ENCODE measurements at places on chromosomes 3 and 15.

DNA sequence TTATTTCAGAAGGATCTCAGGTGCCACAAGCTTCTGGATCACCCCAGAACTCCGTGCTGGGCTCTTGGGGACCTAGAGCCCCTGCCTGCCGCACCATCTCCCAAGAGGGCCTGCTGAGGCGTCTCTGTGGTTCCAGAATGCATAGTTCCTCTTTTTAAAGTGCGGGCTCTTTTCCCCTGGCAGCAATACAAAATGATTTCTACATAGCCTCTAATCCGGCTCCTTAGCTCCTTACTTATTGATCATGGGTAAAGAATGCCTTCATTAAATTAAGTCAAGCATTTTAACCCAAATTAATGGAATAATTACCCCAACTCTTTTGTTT, 121.9 kb downstream of the ATP10A start:
- no peak overlapping the region for H3K27ac ChIP-seq
- peaks cover 19% of the 10 kb centered on the region for H3K4me1 ChIP-seq
- no peak for DNase-seq
- H3K27me3 ChIP-seq, result no peaks in the 10 kb centered on the region
- H3K36me3 ChIP-seq, result peaks cover 2% of the 10 kb centered on the region
- H3K4me3 ChIP-seq, result no peak overlapping the region

- no peak overlapping the region for H3K4me3 ChIP-seq
- H3K4me1 ChIP-seq, result no peaks in the 10 kb centered on the region
- H3K27me3 ChIP-seq, result no peaks in the 10 kb centered on the region
- H3K36me3 ChIP-seq, result no peaks in the 10 kb centered on the region
- H3K27ac ChIP-seq, result no peak overlapping the region
Measured at GRCh38 chr3:62604298-62604697, 230.9 kb upstream of the FEZF2 start.

GRCh38 chr3:9122732-9123364, 126.6 kb downstream of the SRGAP3 start:
- no peaks in the 10 kb centered on the region for H3K27me3 ChIP-seq
- no peak overlapping the region for H3K27ac ChIP-seq
- H3K36me3 ChIP-seq, result no peaks in the 10 kb centered on the region
- no peak overlapping the region for H3K4me3 ChIP-seq

- no peaks in the 10 kb centered on the region for H3K36me3 ChIP-seq
- H3K4me1 ChIP-seq, result no peaks in the 10 kb centered on the region
- H3K27ac ChIP-seq, result no peak overlapping the region
Measured at GRCh38 chr3:146854523-146854922, 249.4 kb upstream of the PLSCR5 start.

DNA sequence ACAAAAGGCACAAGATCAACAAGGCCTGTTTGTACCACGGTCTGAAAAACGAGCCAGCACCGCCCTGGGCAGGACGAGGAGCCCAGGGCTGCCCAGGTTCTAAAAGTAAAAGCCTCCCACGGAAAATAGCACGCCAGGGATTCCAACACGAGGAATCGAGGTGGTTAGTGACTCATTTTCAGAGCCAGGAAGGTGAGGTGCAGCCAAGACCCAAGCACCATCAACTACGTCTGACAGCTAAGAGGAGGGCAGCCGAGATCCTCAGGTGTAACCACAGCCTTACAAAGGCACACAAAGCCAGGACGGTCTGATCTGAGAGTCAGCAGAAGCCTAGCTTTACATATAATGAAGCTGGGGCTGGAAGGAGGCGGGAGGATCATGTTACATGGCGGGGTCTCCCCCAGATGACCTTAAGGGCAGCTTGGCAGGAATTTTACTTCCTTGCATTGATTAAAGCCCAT, 52.5 kb downstream of the ATP10A start:
- peak overlapping the region; percentile 58 for H3K4me3 ChIP-seq
- DNase-seq, result peak; percentile 35
- H3K27me3 ChIP-seq, result no peaks in the 10 kb centered on the region
- H3K36me3 ChIP-seq, result peaks cover 22% of the 10 kb centered on the region

DNA sequence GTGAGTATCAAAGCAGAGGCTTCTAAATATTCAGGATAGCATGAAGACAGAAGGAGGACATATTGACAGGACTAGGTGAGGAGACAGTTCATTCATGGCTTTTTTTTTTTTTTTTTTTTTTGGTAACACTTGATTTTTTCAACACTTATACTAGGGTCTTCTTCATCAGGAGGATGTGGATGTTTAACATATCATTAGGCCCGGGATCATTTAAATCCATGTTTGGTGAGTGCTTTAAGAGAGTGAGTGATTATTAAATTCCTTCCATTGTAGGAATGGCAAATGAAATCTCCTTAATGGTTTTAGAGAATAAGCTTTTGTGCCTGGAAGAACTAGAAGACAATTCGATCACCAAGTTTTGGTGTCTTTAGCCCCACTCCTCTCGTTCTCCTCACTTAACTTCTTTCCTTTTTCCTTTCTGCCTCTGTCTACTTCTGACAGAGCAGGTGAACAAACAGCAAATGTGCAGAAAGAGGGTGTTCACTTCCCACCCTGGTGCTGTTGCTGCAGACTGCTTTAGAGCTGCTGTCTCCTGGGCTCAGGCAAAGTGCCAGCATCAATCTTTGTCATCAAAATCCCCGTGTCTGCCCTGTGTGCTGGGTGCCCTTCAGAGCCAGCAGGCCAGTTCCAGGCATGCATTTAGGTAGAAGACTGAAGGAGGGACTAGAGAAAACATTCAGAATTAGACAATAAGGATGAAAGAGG, 35.6 kb upstream of the RAB11A start:
- peaks cover 35% of the 10 kb centered on the region for H3K4me1 ChIP-seq
- no peak for DNase-seq
- H3K4me3 ChIP-seq, result no peak overlapping the region
- no peaks in the 10 kb centered on the region for H3K36me3 ChIP-seq
- H3K27me3 ChIP-seq, result no peaks in the 10 kb centered on the region

GRCh38 chr3:115975353-115975752, 352.0 kb downstream of the GAP43 start:
- no peak overlapping the region for H3K4me3 ChIP-seq
- H3K4me1 ChIP-seq, result no peaks in the 10 kb centered on the region
- no peak for DNase-seq
- H3K27me3 ChIP-seq, result no peaks in the 10 kb centered on the region

GRCh38 chr15:32663671-32664070, 22.2 kb downstream of the SCG5 start:
- H3K4me3 ChIP-seq, result no peak overlapping the region
- H3K27ac ChIP-seq, result no peak overlapping the region
- peaks cover 4% of the 10 kb centered on the region for H3K4me1 ChIP-seq
- no peaks in the 10 kb centered on the region for H3K36me3 ChIP-seq
- DNase-seq, result no peak

GRCh38 chr3:142495103-142495502, 47.3 kb upstream of the XRN1 start:
- no peak overlapping the region for H3K27ac ChIP-seq
- peaks cover 16% of the 10 kb centered on the region for H3K4me1 ChIP-seq
- H3K36me3 ChIP-seq, result peaks cover 65% of the 10 kb centered on the region

DNA sequence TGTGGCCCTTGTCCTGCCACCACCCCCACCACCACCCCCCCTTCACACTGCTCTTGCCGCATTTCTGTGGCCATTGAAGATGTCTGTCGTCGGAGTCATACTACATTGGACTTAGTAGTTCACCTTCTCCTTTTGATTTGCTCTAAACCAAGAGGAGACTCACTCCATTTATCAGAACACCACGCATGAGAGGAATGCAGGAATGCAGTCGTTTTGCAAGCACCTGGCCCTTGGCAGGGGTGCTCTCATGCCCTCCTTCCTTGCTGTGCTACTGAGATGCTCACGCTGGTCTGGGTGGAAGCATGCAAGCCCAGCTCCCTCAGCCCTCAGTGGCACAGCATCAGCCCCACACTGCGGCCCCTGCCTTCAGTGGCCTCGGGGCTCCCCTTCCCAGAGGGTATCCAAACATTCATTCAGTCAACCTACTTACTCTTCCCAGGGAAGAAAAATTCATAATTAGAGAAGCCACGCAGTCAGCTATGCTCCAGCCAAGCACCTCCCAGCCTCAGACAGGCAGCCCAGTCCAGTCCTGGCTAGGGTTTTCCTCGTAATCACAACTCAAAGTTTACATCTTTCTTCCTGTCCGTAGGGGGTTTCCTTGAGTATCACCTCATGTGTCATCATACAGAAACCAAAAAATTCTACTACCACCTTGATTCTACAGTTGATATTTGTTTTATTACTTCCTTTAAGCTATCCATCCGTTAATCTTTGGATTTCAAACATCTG, 520.0 kb downstream of the GABRG3 start:
- H3K4me3 ChIP-seq, result no peak overlapping the region
- no peak for DNase-seq
- H3K27ac ChIP-seq, result no peak overlapping the region
- H3K27me3 ChIP-seq, result no peaks in the 10 kb centered on the region
- no peaks in the 10 kb centered on the region for H3K4me1 ChIP-seq

DNA sequence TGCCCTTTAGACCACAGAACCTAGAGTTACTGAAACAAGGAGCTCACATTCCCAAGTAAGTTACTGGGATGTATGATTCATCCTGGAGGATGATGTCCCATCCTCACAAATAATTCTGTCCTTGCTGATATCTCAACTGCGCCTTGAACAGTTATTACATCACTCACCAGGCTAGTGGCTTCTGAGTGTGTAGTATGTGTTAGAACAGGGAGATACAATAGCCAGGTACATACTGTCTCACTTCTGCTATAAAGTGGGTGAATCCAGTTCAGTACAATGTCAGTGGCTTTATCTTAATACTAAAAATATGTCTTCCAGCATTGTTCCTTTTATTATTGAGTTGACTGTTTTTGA, 483.2 kb upstream of the FRG2C start:
- H3K36me3 ChIP-seq, result no peaks in the 10 kb centered on the region
- H3K27ac ChIP-seq, result no peak overlapping the region
- DNase-seq, result no peak
- H3K4me1 ChIP-seq, result no peaks in the 10 kb centered on the region

Data from activated naive CD8-positive, alpha-beta T cell treated with anti-CD3 and anti-CD28 coated beads for 36 hours (primary cell).